ENCODE measurements at places on chromosomes 11 and 22.

DNA sequence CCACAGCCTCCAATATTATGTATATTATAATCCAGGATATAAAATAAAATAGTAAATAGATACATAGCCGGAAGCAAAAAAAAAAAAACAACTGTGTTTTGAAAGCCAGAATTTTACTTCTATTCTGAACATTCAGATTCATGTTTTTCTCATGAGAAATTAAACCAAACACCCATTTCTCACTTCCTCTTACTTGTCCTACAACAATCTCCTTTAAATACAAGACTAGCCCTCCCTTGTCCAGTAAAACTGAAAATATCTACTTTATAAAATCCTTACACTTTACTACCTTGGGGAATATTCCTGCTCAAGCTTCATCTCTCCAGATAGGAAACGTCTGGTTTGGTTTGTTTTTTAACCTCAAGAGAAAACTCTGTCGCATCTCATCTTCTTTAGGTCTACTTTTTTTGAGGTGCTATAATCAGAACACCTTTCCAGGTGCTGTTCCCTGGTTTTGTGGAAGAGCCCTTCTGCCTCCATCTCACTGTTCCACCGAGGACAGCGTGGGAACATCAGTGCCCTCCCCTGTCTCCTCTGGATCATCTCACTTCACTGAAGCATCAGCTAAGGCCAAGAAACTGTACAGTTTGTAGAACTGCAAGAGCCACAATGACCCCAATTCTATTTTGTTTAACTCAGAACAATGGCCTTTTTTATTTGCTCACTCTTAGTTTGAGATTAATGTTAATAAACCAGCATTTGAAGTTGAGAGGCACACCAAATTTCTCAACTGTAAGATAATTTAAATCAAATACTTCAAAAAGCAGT lies 82.0 kb upstream of the ARHGAP32 start:
- no peak for DNase-seq

GRCh38 chr11:63887386-63887999 lies 29.5 kb downstream of the RCOR2 start:
- DNase-seq = no peak

DNA sequence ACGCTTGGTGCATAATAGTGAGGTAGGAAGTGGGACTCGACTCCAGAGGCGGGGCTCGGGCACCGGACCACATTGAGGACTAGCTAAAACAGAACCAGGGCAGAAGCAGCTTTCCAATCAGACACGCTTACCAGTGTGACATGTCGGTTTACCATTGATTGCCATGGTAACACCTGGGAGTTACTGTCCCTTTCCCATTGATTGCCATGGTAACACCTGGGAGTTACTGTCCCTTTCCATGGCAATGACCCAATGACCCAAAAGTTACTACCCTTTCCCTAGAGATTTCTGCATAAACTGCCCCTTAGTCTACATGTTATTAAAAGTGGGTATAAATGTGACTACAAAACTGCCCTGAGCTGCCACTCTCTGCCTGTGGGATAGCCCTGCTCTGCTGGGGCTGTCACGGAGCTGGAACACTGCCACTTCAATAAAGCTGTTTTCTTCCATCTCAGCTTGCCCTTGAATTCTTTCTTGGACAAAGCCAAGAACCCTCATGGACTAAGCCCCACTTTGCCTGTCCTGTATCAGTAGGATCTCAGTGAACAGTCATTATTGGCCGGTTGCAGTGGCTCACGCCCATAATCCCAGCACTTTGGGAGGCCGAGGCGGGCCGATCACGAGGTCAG lies 77.4 kb upstream of the CRYBB3 start:
- DNase-seq = no peak

GRCh38 chr11:90476442-90477007 lies 253.7 kb upstream of the CHORDC1 start:
- DNase-seq = peak; percentile 43

DNA sequence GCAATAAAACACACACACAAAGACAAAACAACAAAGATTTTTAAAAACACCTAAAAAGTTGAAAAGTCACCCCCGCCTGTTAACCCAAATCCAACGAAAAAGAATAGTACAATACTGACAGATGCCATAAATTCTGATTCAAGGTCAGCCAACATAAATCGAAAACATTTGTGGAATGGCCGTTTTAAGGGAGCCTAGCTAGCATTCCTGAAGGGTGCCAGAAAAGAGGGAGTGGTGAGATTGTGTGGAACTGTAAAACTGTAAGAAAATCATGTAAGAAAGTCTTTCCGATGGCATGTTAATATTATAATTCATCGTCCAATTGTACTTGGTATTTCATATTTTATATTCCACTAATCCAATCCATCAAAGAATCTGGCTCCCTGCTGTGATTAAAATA lies 75.1 kb downstream of the RAB38 start:
- DNase-seq = no peak

DNA sequence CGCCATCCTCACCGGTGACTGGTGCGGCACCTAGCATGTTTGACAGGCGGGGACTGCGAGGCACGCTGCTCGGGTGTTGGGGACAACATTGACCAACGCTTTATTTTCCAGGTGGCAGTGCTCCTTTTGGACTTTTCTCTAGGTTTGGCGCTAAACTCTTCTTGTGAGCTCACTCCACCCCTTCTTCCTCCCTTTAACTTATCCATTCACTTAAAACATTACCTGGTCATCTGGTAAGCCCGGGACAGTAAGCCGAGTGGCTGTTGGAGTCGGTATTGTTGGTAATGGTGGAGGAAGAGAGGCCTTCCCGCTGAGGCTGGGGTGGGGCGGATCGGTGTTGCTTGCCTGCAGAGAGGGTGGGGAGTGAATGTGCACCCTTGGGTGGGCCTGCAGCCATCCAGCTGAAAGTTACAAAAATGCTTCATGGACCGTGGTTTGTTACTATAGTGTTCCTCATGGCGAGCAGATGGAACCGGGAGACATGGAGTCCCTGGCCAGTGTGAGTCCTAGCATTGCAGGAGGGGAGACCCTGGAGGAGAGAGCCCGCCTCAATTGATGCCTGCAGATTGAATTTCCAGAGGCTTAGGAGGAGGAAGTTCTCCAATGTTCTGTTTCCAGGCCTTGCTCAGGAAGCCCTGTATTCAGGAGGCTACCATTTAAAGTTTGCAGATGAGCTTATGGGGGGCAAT lies 1.1 kb downstream of the NEAT1 start:
- DNase-seq = no peak

DNA sequence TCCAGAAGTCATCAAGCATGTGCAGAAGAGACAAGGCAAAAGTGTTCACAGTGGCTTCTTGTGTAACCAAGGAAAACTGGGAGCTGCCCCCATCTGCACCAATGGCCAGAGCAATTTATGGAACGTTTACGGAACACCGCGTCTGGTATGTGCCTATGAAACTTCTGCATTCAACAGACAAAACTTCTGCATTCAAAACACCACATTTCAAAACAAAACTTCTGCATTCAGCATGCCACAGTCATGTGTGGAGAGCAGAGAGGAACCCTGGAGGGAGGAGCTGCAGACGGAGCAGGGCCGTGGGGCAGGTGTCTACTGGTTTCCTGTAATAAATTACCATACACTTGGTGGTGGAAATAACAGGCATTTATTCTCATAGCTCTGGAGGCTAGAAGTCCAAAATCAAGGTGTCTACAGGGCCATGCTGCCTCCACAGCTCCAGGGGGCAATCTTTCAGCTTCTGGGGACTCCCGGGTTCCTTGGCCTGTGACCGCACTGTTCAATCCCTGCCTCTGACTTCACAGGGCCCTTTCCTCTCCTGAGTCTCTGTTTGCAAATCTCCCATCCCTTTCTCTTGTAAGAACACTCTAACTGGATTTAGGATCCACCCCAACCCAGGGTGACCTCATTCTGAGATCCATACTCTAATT lies 32.2 kb downstream of the RPL3 start:
- DNase-seq = no peak

- no peak for DNase-seq
These were observed 212.4 kb upstream of the SESN3 start for GRCh38 chr11:95443386-95443785.

DNA sequence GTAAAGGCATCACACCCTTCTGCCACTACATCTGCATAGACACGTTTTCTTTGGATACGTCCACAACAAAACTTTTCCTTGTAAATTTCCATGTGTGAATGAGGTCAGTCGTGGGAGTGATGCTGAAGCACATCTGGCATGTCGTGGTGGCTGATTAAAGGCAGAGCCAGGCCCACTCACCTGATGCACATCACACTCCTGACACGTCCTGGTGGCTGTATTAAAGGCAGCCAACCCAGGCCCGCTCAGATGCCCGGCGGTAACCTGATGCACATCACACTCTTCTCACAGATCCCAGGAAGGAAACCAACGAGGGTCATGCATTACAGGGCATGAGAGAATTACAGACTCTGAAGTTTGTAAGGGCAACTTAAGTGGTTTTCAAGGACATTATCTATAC lies 321.6 kb upstream of the B3GAT1 start:
- peak; percentile 1 for DNase-seq

DNA sequence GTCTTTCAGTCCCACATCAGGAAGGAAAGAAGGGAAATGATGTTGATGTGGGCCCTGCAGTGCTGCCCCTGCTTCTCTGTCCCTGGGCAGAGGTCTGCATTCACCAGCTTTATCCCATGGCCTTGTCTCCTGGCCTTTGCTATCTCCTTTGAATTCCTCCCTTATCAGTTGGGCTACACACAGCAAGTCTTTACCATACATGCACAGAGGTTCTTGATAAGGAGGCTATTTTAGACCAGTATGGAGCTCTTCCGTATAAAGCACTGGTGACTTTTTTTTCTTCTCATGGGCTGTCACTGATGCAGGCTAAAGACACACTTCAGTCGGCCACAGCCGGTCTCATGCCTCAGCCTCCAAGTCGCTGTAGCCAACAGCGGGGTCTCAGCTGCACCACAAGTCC lies 20.2 kb downstream of the MYO18B start:
- no peak for DNase-seq

DNA sequence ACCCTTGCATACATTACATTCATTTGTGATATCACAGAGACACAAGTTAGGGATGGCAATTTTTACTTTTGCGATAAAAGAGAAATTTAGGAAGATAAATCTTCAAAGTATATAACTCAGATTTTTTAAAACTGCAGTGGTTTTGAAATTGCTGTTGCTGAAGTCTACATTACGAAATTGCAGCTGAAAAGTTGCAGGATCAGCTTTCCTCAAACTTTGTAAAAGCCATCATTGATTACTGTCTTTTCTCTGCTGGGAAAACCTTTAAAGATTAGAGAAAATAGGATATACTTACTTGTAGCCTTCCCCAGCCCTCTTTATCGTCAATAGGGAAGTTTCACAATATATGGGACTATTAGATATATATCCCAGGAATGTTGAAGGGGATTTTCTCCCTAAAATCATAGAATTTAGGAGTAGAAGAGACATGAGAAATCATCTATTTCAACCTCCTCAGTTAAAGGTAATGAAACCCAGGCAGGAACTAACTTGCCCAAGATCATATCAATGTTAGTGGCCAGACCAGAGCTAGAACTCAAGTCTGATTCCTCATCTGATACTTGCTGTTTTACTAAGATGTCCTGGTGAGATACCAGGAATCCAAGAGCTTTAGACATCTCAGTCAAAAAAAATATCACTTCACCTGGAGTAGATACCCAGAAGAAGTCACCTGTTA lies 10.4 kb upstream of the AGBL2 start:
- no peak for DNase-seq

DNA sequence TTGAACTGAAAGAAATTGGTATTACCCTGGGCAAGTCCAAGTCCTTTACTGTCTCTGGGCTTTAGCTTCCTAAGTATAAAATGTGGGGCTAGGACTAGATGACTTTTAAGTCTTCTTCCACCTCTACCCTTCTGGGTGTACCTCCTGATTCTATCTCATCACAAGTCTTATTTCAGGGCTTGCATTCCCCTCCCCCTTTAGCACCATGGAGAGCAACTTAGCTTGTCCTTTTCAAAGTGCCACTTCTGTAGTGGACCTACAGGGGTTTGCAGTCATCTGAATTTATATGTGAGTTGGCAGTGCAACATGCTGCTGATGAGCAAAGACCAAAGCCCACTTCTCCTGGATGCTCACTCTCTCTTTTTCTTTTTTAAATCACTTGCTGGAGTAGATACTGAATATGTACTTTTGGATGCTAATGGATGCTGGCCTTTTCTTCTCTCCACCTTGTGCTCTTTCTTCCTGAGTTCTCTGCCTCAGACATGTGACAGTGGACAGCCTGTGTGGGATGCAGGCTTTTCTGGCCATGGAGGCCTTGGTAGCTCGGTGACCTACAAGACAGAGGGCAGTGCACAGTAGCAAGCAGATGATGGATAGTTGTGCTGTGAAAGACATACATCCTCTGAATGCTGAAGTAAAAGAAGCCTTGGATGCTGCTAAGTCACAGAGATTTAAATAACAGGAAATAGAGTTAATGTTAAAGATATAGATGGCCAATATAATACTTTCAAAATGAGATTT lies 185.0 kb downstream of the NELL1 start:
- DNase-seq = no peak

DNA sequence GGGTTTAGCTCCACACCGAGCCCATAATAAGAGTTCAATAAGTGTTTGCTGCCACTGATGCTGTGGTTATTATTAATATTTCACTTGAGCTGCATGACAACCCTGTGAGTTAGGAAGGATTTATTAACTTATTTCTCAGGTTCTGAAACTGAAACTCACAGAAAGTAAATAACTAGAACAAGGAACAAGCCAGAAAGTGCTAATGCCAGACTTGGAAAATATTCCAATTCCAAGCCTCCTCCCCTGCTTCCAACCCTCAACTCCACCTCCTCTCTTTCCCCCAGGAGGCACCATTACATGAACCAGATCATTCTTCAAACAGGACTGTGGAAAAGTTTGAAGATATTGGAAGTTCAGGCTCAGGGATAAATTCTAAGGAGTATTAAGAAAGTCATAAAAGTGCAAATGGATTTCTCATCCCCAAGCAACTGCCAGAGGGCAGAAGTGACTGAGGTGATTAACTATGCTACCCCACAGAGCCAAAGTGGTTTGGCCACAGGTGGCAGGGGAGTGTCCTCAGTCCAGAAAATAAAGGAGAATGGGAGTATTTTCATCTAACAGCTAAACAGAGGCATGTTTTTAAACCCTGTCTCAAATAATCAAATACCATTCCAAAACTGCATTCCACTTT lies 3.2 kb upstream of the FJX1 start:
- DNase-seq = no peak

GRCh38 chr22:29125844-29126243 lies 53.0 kb downstream of the KREMEN1 start:
- no peak for DNase-seq

GRCh38 chr11:123365955-123366354 lies 64.1 kb upstream of the GRAMD1B start:
- no peak for DNase-seq

GRCh38 chr22:50136581-50137015 lies 33.9 kb upstream of the PANX2 start:
- DNase-seq = no peak

DNA sequence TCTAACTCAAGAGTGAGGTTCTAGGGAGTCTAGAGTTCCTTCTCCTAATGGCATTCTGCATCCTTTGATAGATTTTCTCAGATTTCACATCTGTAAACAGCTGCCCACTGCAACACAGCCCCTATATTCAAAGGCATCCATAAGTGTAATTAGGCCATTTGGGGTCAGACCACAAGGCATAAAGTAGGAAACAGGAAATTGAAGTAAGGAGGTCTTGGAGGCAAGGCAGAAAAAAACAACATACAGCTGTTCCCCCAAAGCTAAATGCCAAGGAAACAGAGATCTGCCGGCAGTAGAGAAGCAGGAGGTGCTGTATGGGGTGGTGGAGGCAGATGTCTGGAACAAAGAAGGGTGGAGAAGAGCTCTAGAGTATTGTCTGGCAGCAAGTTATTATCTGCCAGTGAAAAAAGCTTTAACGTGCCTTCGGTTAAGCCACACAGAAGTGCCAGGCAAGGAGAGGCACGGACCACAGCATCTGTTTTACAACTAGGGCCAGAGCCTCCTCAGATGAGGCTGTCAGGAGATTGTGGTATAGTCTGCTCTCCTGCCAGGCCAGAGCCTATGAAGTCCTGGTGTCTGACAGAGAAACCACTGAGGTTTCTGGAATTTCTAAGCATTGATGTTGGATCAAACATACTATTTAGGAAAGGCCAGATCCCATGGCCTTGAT lies 100.2 kb upstream of the CHRM4 start:
- DNase-seq = no peak
